HT1080 (cell line): ENCODE measurements at places on chromosomes 4 and X.

DNA sequence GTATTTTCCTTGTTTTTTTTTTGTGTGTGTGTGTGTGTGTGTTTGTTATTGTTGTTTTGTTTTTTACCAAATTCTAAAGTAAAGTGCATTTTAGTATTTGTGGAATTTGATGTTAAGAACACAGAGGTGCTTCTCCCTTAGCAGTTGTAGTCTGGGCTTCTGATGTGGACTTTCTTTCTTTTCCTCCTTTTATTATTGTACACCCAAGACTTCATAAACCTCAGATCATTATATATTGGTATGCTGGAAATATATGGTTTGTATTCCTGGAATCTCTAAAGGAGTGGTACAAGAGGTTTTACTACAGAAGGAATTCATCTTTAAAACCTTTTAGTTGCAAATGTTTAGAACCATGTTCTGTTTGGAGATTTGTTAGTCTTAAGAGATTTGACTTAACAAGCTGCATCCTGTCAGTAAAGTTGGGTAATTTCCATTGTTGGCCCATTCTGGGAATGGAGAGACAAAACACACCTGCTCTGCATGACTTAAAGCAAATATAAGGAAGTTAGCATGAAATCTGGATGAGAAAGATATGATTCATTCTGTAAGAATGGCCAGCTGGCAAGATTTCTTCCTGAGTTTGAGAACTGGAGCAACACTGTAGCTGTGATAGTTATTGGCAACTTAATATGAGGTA lies 64.0 kb downstream of the SMAD1 start:
- peak; percentile 93 for DNase-seq

- no peak for DNase-seq
These were observed 102.4 kb downstream of the CEP135 start for GRCh38 chr4:56051029-56051709.

- peak; percentile 57 for DNase-seq
These were observed 47.4 kb downstream of the SMIM14 start for GRCh38 chr4:39591290-39591689.

- no peak for DNase-seq
These were observed 238.6 kb downstream of the ADAMTS3 start for GRCh38 chr4:72330381-72330780.

- DNase-seq: no peak
These were observed 78.2 kb upstream of the QRFPR start for GRCh38 chr4:121459026-121459425.

- no peak for DNase-seq
These were observed 51.2 kb downstream of the ZNF827 start for GRCh38 chr4:145887241-145887991.

DNA sequence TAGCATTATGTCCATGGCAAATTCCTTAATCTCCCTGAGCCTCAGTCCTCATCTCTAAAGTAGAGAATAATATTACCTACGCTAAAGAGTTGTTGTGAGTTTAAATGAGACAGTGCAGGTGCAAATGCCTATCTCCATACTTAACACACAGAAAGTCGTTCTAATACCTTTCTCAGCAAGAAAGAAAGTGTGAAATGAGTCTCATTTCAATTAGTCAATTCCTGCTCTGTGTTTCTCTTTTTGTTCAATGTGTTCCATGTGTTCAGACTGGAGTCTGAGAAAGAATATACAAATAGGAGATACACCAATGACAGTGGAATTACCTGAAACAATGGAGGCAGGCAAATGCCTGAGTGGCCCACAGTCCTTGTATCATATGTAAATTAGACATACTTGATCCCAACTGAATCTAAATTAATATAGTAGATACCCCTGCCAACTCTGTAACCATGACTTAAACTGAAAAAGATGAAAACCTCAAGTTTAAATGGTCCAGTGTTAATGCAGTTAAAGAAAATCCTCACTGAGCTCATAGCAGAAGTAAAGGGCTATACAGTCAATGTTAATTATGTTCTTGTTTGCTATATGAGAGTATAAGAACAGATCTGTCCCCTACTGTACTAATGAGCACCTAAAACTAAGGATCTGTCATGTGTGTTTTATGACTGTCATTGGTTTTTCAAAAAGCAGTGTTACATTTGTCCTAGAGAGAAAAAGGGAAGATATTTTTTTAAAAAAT lies 68.2 kb downstream of the GPC3 start:
- DNase-seq: no peak

- peak; percentile 97 for DNase-seq
These were observed 47.7 kb downstream of the EVC start for GRCh38 chr4:5758741-5759140.

- DNase-seq: peak; percentile 50
These were observed 278.3 kb downstream of the PCDH18 start for GRCh38 chr4:137253949-137254348.

DNA sequence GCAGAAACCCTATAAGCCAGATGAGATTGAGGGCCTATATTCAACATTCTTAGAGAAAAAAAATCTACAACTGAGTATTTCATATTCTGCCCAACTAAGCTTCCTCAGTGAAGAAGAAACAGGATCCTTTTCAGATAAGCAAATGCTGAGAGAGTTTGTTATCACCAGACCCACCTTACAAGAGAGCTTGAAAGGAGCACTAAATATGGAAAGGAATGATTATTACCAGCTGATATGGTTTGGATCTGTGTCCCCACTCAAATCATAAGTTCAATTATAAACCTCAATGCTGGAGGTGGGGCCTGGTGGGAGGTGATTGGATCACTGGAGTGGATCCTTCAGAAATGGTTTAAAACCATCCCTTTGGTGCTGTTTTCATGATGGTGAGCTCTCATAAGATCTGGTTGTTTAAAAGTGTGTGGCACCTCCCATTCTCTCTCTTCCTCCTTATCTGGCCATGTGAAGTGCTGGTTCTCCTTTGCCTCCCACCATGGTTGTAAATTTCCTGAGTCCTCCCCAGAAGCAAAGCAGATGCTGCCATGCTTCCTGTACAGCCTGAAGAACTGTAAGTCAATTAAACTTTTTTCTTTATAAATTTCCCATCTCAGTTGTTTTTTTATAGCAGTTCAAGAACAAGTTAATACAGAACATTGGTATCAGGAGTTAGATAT lies 144.2 kb downstream of the MSN start:
- DNase-seq: no peak

DNA sequence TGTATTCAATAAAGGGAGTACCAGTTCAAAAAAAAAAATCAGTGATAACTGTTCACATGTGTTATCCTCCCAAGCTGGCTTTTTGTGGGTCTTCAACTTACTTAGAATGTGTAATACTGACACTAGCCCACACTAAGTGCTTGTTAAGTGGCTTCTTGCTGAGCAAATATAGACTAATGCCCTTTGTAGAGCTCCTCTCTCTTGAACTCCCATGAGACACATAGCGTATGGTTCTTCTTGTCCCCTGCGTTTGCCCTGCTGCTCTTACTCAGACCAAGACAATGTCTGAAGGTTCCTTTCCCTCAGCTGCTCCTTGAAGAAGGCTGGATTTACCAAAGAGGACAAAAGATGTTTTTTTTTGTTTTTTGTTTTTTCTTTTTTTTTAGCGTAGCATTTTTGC lies 110.9 kb downstream of the FRAS1 start:
- DNase-seq: no peak

DNA sequence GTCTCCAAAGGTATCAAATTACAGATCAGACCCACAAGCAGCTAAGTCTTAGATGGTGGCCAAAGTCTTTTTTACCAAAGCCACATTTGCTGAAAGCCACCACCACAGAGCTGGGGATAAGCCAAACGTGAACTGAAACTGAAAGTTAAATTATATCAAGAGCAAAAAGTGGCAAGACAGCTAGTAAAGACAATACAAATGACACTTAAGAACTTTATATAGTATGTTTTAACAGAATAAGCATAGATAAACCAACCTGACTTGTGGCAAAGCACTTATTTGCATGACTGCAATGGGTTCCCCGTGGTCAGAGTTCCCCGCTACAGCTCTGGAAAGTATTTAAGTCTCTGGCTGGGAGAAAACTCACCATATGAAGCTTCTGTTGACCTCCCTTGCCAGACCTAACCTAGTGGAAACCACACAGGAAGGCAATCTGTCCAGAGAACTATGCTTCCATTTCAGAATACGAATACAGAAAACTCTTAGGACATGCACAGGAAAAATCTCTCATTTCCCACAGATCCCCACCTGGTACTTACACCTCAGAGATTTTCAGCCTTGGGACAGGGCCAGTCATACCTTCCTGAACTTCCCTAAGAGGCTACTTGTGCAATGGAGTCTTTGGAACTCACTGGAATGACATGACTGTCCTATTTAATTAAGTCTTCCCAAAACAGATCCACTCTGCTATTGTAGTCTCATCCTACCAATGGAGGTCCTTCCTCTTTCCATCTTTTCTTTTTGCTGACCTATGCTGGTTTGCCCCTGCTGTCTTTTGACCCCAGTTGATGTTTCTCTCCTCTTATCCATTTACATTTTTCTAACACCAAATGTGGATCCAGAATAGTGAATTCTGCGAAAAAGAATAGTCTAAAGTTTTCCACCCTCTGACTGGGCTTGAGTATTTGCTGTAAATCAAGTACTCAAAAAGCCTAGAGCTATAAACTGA lies 225.1 kb downstream of the NR3C2 start:
- DNase-seq: peak; percentile 47

DNA sequence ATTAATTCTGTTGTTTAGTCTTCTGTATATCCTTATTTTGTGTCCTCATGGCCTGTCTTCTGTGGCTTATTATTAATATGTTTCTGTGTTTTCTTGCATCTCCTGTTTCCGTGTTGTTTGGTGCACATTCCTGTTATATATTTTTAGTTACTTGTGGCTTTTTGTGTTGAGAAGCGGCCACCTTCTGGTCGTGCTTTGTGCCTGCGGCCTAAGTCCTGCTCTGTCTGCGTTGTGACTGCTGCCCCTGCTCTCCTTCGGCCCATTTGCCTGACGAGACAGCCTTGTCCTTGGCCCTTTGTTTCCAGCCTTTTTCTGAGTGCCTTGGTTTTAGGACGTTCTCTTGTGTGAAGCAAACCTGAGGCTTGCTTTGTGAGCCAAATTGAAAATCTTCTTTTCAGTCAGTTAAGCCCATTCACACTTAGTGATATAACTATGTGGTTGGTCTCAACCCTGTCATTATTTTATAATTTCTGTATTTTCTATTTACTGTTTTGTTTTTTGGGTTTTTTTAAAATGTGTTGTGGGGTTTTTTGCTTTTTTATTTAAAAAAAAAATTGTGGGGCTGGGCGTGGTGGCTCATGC lies 43.8 kb downstream of the TNIP2 start:
- DNase-seq: no peak

- DNase-seq: no peak
These were observed 10.2 kb upstream of the GLOD5 start for GRCh38 chrX:48751343-48751742.

DNA sequence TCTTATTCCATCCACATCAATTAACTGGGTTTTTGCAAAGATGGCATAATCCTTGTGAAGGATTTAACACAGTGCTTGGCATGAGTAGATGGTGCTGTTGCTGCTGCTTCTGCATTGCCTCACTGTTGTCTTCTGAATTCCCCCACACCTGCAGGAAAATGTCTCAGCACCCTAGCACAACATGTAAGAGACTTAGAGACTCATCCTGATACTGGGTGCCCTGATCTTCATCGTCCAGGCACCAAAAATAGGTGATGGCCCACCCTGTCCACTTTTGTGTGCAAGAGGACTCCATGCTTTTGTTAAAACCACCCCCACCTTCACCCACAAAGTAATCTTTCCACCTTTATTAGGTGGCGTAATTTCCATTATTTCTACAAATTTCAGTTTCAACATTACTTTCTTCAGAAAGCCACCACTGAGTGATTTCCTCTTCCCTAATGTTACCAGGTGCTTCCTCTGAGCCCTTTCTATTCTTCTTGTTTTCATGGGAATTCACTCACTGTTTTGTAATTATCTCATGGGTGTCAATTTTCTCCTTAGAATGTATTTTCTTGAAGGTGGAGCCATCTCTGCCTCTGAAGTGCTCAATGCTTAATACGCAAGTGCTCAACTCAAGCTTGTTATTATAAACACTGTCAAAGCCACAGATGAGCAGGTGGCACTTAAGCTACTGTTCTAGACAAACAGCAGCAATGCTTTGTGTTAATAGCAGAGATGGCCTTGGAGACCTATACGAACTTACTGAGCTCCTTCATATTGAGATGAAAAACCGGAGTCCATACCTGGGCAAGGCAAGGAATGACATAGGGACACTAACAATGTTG lies 89.5 kb downstream of the HS3ST1 start:
- no peak for DNase-seq

- DNase-seq: no peak
These were observed 766.6 kb downstream of the FAT4 start for GRCh38 chr4:126081336-126081735.

- DNase-seq: no peak
These were observed 903.8 kb downstream of the STIM2 start for GRCh38 chr4:27764526-27764837.

DNA sequence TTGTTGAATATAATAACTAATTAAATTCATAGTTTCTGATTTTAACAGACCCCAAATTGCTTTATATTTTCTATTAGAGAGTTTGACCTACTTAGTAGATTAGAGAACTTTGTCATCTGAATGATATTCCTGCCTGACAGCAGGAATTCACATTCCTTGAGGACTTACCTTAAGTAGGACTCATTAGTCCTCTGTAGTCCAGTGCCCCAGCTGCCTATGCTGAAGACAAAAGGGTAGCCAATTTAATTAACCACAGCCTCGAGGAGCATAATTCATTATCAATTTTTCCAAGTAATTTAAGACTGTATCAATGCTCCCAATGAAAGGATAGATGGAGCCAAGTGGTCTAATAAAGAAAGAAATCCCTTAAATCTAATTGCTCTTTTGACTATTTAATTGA lies 1405.0 kb upstream of the IGFBP7 start:
- DNase-seq: no peak

GRCh38 chr4:56995525-56995924 lies 16.8 kb downstream of the POLR2B start:
- no peak for DNase-seq

- peak; percentile 61 for DNase-seq
These were observed 382.8 kb upstream of the CTSO start for GRCh38 chr4:156336511-156336910.

DNA sequence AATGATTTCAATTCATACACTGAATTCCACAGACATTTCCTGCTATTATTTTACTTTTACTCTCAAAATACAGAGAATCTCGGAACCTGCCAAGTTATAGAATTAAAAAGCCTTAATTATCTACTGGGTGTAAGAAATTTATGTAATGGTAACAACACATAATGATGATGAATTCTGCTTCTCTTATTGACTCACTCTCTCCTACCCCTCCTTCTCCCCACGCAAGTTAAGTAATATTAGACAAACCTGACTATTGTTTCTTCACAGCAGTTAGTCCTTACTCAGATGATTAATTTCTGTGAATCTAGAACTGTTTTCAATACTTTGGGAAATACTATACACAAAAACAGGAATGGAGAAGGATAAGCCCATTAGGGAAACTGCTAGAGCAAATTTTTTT lies 762.0 kb downstream of the CCSER1 start:
- no peak for DNase-seq

GRCh38 chrX:46310815-46311497 lies 234.3 kb downstream of the ZNF674 start:
- no peak for DNase-seq

DNA sequence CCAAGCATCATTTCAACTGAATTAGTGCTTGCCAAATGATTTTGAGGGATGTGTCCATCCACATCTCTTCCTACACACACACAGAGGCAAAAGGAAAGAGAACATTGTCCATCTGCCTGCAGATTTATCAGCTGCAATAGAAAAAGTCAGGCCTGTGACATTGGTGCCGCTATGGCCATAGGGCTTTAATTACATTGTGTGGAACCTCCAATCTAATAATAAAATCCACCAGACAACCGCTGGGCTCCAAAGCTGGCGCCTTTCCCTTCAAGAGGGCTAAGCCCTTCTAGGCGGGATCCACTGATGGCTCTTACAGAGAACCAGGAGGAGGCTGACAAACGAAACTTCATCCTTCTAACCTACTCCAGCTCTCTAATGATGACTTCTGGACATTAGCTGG lies 60.6 kb downstream of the PHOX2B start:
- no peak for DNase-seq
